ENCODE measurements at places on chromosomes 6 and 20.
A peak's percentile ranks its signal among the peaks of the same experiment; 100 is the strongest.

DNA sequence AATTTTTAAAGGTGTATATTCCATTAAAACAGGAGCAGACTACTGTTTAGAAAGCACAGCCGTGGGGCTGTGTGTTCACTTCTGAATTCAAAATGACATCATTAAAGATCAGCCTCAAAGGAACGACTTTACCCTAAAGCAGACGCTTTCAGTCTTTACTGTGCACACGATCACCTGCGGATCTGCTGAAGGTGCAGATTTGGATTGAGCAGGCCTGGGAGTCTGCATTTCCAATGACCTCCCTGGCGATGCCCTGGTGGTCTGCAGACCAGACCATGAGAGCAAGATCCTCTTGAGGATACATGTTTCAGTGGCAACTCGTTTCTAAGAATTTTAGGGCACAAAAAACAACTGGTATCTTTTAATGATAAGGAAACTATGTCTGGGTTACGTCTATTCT, 27.2 kb downstream of the TXNDC5 start:
- no peak for DNase-seq

DNA sequence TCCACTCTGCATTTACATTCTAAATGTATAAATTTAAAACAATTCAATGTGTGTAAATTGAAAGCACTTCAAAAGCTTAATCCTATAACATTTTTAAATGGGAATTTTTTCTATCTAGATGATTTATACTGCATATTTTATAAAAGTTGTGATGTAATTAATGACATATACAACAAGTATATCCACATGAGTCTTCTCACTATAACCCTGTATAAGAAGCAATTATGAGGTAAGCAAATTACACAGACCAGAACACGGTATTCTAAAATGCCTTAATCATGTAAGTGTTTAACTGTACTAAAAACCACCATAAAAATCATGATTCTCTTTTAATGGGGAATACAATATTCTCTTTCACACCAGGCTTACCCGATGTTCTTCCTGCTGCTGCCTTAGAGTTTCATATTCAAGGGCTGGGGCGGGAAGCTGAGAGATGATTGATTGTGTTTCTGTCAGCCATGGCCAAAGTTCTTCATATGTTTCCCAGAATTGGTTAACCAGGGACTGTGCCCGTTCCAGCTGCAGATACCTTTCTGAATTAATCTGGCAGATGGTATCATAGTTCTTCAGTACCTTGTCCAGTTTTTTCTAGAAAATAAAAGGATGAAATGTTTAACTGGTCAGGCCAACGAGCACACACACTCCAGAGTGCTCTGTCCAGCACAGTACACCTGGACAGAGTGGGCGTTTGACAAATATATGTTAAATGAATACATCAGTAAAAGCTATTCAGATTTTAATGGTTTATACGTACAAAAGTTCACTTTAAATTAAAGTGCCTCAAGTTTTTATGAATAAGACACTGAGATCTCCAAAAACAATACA, 127.4 kb downstream of the DST start:
- DNase-seq, result no peak

- no peak for DNase-seq
These were observed 344.0 kb downstream of the PLCB1 start for GRCh38 chr20:8476021-8476420.

- no peak for DNase-seq
These were observed 20.1 kb downstream of the KCNK17 start for GRCh38 chr6:39294133-39294532.

GRCh38 chr6:47047097-47047478, 5.0 kb upstream of the ADGRF1 start:
- no peak for DNase-seq

- no peak for DNase-seq
These were observed 150.0 kb upstream of the AHI1 start for GRCh38 chr6:135647521-135647920.

- DNase-seq, result no peak
These were observed 718.9 kb downstream of the EPHA7 start for GRCh38 chr6:92700411-92700810.

- no peak for DNase-seq
These were observed 994.6 kb upstream of the ADGRB3 start for GRCh38 chr6:67640484-67640883.

DNA sequence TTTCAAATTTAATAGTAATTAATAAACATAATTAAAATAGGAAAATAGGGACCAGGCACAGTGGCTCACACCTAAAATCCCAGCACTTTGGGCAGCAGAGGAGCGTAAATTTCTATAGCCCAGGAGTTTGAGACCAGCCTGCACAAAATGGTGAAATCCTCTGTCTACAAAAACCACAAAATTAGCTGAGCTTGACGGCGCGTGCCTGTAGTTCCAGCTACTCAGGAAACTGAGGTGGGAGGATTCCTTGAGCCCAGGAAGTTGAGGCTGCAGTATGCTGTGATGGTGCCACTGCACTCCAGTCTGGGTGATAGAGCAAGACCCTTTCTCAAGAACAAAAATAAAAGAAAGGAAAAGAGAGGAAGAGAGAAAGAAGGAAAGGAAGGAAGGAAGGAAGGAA, 1387.0 kb upstream of the ADGRB3 start:
- DNase-seq, result no peak

DNA sequence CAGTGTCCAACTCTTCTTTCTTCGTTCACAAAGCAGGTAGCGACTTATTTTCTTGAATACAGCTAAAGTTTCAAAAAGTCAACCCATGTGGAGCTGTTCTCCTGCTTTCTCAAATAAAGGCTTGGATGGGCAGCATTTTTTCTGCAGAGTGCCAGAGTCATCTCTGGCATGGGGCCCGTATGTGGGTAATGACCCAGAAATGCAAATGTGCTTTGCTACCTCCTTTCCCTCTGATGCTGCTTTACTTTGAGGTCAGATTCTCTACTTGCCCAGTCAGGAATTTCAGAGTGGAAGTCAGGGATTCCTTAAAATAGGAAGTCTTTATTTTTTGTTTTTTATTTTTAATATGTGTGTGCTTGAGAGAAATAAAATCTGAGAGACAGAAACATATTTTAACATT, 4.9 kb downstream of the NKAIN2 start:
- no peak for DNase-seq

GRCh38 chr6:149910721-149911151, 12.2 kb downstream of the RAET1G start:
- DNase-seq, result no peak

DNA sequence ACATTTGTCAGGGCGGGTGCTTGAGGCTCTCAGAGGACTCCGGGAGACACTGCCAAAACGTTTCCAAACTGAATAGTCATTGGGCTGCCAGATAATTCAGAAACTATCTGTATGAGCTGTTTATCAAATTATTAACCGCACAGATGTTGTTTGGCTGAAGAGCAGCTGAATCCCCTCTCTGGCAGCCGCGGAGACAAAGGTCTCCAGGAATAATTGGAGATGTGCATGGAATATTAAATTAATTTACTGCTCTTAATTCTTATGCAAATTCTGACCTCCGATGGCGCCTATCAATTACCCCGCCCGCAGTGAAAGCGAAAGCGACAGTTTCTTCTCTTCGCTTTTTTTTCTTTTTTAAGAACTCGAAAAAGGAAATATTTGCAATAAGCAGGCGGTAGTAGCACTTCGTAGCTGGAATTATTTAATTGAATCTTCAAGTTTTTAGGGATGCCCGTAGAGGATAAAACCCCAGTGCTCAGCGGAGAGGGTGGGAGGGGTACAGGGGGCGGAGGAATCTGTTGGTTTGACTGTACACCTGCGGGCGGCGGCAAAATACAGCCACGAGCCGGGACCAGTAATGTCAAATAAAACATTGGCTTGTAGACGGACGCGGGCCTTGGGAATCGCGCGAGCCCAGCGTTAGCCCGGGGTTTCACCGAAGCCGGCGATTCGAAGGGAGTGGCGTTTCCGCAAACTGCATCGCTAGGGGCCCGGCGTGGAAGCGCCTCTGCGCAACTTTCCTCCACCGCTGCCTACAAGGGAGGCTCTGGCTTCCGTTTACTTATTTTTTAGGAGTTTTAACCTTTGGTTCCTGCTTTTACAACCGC, 6.2 kb downstream of the LINC00237 start:
- no peak for DNase-seq

DNA sequence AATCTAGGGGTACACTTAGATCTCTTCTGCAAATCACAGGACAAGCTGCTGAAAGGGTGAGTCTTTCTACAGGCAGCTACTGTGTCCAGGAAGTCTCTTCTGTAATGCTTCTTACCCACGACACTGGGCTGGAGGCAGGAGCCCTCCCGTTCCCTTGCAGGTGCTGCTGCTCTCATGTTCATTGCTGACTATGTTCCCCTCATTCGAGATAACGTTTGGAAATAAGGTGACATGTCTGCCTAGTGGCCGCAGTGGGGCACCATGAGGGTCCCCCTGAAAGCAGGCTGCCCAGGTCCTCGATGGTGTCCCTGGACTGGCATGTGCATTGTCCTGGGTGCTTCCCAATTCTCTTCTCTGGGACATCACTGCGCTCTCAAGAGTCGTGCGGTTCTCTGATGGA, 74.7 kb downstream of the SYNJ2 start:
- no peak for DNase-seq

DNA sequence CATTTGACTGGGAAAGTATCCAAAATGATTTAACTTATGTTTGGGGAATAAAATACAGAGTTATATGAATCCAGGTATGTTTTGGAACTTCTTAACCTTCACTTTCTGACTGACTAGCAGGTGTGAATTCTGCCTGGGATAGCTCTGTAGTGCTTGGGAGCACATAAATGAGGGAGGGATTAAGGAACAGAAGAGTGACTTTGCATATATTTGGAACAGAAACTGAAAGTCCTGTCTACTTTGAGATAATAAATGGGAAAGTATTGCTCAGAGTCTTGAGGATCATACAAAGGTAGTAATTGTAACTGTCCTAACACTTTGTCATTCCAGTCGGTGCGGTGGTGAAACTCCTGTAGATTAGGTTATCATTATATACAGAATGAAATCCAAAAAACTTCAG, 317.6 kb downstream of the RIMS1 start:
- DNase-seq, result no peak

GRCh38 chr6:105839266-105839665, 246.9 kb upstream of the PRDM1 start:
- DNase-seq, result no peak

- DNase-seq, result no peak
These were observed 67.6 kb downstream of the NUDT3 start for GRCh38 chr6:34324738-34325444.

DNA sequence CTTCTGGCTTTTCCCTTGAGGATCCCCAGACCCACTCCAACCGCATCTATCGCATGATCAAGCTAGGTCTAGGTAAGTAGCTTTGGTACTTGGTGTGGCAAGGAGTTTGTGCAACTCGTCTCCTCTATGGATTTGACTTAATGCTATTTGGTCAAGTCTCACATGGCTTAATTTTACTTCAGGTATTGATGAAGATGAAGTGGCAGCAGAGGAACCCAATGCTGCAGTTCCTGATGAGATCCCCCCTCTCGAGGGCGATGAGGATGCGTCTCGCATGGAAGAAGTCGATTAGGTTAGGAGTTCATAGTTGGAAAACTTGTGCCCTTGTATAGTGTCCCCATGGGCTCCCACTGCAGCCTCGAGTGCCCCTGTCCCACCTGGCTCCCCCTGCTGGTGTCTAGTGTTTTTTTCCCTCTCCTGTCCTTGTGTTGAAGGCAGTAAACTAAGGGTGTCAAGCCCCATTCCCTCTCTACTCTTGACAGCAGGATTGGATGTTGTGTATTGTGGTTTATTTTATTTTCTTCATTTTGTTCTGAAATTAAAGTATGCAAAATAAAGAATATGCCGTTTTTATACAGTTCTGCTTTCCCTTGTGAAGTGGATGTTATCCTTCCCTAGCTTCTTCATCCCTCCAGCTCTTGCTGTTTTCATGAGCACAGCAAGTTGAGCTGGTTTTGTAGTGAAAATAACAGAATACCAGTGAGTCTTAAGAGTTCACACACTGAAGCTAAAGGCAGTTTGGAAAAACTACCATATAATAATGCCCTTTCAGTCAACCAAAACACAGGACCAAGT, 3.8 kb downstream of the SLC35B2 start:
- DNase-seq, result peak; percentile 44

- no peak for DNase-seq
These were observed 3.9 kb upstream of the LAMA5 start for GRCh38 chr20:62370807-62371587.

DNA sequence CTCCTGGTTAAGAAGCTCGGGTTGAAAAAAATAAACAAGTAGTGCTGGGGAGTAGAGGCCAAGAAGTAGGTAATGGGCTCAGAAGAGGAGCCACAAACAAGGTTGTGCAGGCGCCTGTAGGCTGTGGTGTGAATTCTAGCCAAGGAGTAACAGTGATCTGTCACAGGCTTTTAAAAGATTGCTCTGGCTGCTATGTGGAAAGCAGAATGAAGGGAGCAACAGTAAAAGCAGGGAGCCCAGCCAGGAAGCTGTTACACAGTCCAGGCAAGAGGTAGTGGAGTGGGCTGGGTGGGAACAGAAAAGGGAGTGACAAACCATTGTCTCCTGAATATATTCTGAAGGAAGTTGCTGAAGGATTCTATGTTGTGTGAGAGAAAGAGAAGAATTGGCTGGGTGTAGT, 2.0 kb downstream of the HFE start:
- no peak for DNase-seq

DNA sequence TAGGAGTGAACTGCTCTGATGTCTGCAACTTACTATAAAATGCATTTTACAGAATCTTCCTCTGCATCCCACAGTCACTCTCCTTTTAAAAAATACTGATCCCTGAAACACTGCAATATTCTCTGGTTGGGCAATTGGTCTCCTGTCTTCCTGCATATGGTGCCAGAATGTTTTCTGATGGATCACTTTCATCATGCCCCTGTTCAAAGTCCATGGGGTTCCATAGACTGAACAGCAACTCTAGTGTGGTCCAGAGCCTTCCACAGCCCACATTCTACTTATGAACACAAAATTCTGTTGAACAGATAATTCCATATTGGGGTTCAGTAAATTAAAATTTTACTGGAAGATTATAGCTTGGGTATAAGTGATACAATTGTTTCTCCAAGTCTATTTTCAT, 11.0 kb downstream of the GSTA2 start:
- no peak for DNase-seq

GRCh38 chr20:38084425-38084951, 50.9 kb downstream of the RPRD1B start:
- DNase-seq, result no peak

DNA sequence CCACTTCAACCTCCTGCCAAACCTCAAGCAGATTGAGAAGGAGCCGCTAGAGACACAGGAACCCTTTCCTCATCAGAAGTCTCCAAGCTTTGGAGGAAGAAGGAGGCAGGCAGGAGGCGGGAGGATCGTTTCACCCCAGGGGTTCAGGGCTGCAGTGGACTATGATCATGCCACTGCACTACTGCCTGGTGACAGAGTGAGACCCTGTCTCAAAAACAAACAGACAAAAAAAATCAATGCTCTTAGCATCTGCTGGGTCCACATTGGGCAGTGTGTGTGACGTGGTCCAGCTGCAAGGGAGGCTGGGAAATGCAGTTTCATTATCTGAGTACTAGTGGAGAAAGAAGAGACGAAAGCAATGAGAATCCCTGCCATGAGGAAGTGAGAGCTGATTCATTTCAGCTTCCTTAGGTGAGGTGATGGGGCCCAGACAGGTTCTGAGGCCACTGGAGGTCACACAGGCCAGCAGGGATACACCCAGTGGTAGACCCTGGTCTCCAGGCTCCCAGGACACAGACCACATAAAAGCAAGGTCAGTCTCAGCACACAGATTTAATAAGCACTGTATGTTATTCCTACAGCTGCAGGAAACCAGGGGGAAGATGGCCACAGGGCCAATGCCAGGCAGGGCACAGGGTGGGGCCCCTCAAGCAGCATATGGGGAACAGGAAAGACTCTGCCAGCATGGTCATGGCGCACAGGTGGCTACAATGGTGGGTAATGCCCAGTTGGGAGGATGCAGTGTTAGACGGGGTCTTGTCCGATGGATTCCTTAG, 4.3 kb downstream of the GFRA4 start:
- no peak for DNase-seq

Measured in stimulated activated CD8-positive, alpha-beta memory T cell treated with anti-CD3 and anti-CD28 coated beads, Interleukin-15, amount 100 ng/mL, for 1 hour (primary cell).